NB4 (cell line): ENCODE measurements at places on chromosomes 7 and 10.

- DNase-seq = no peak
These were observed 299.6 kb downstream of the CALN1 start for GRCh38 chr7:72112530-72112929.

GRCh38 chr10:60877061-60877776 lies 66.8 kb downstream of the RHOBTB1 start:
- no peak for DNase-seq

GRCh38 chr10:36075196-36075595 lies 433.1 kb upstream of the FZD8 start:
- no peak for DNase-seq

DNA sequence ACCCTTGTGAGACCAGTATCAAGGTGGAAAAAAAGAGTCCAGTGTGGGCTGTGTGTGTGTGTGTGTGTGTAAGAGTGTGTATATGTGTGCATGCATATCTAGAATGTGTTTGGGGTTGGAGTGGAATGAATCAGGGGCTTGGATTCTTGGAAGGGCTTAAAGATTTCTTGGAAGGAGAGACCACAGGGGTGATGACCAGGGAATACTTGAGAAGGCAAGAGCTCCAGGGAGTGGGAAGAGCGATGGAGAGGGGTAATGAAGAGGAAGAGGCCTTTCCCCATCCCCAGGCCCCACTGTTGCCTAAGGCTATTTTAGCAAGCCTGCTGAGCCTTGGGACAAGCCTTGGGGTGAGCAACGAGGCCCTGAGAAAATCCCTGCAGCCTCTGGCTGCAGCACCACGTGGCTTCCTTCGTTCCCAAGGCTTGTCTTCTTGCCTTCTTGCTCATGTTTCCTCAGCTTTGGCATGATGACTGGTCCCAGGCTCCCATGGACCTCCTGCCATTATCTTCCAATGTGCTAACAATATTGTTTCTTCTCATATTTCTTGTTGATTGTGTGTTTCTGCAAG lies 663.4 kb downstream of the INHBA start:
- no peak for DNase-seq

GRCh38 chr10:34835908-34836508 lies 20.9 kb upstream of the PARD3 start:
- no peak for DNase-seq

DNA sequence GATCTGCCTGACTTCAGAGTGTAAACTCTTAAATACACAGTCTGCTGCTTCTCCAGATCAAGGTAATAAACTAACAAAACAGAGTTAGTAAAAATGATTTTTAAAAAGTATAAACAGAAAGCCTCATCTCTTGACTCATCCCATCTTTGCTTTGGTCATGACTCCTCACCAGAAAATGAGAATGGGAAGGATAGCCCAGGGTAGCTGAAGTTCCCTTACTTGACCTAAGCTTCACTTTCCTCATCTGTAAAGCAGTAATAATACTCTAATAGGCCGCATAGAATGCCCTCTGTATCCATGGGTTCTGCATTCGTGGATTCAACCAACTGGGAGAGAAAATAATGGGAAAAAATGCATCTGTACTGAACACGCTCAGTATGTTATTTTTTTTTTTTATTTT lies 11.3 kb upstream of the SLC25A28 start:
- no peak for DNase-seq
